ENCODE measurements at places on chromosomes 3 and 15. TPM values are rescaled to one million over a fixed set of nuclear protein-coding genes. Genes with fewer than 3 reads are reported as not detected.

GRCh38 chr3:52820736-52821135, 9.7 kb downstream of the ITIH4 start:
- DNase-seq, result no peak
- H3K36me3 ChIP-seq, result no peaks in the 10 kb centered on the region
- H3K4me3 ChIP-seq, result no peak overlapping the region
- H3K4me1 ChIP-seq, result no peaks in the 10 kb centered on the region
- H3K27me3 ChIP-seq, result no peaks in the 10 kb centered on the region
- no peak overlapping the region for H3K27ac ChIP-seq

DNA sequence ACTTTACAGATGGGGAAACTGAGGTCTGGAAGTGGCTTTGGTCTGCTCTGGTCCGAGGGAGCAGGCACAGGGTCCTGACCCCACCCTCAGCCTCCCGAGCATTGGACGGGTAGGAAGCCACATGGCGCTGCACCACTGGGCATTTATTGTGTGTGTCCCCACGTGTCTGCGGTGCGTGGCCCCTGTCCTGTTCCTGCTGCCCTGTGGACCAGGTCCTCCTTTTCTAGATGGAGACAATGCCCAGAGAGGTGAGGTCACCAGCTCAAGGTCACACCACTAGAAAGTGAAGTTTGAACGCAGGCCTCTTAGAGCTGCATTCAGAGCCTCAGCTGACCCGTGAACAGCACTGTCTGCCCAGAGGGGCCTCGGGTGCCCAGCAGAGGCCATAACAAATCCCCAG, 26.8 kb downstream of the DUSP7 start:
- DNase-seq, result no peak
- H3K4me1 ChIP-seq, result peaks cover 30% of the 10 kb centered on the region
- H3K27me3 ChIP-seq, result no peaks in the 10 kb centered on the region
- no peak overlapping the region for H3K4me3 ChIP-seq

Gene CPLX3
- 0.14 TPM for total RNA-seq

- no peaks in the 10 kb centered on the region for H3K27me3 ChIP-seq
- DNase-seq, result no peak
Observed at GRCh38 chr3:100297784-100298183, 36.8 kb upstream of the NIT2 start.

Gene ANAPC13
- total RNA-seq, result 63.0 TPM

Gene TRH
- 0.13 TPM for total RNA-seq

GRCh38 chr3:67685499-67685898, 31.1 kb upstream of the SUCLG2 start:
- H3K27ac ChIP-seq, result no peak overlapping the region
- no peaks in the 10 kb centered on the region for H3K4me1 ChIP-seq
- no peaks in the 10 kb centered on the region for H3K36me3 ChIP-seq
- no peak for DNase-seq
- no peaks in the 10 kb centered on the region for H3K27me3 ChIP-seq

Gene POMGNT2
- 18.6 TPM for total RNA-seq

GRCh38 chr3:194766845-194767244, 81.2 kb downstream of the FAM43A start:
- no peak overlapping the region for H3K4me3 ChIP-seq
- H3K27me3 ChIP-seq, result peaks cover 4% of the 10 kb centered on the region
- no peaks in the 10 kb centered on the region for H3K36me3 ChIP-seq
- no peak overlapping the region for H3K27ac ChIP-seq

GRCh38 chr3:160851629-160852210, 95.7 kb downstream of the PPM1L start:
- no peak for DNase-seq
- no peaks in the 10 kb centered on the region for H3K4me1 ChIP-seq
- H3K27ac ChIP-seq, result no peak overlapping the region
- H3K27me3 ChIP-seq, result no peaks in the 10 kb centered on the region
- no peaks in the 10 kb centered on the region for H3K36me3 ChIP-seq

DNA sequence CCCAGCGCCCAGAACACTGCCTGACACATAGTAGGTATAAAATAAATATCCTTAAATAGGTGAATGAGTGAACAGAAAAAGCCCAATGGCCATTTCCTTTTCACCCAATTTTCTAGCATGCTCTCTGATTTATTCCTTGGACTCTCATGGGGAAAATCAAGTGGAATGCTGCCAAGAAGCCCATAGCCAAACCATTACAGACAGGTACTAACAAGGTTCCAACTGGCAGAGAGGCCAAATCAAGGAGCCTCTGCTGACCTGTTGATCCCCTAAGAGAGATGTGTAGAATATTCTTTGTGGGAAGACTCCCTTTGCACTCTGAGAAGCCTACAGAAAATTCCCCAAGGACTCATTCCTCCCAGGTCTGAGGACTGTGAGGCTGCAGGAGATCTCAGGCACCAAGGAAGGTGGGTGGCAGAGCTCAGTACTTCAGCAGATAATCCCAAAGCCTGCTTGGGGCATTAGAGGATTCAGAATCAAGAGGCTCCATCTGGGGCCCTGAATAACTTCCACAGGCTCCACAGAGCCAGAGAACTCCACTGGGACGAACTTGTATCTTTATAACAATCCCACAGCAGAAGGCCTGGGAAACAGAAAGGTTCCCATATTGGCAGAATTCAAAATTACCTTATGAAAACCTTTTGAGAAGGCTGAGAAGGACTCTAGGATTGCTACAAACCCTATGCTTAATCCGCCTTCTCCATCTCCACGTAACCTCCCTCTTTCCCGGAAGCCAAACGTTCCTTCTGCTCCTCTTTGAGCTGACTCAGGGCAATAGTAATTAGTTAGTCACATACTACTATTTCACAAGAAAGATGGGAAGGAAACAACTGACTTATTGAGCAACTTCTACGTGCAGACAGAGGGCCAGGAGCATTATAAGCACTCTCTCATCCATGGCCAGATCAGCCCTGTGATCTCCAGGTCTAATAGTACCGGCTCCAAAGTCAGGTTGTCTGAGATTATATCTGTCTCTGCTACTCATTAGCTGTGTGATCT, 34.5 kb downstream of the PRICKLE2 start:
- H3K36me3 ChIP-seq, result peaks cover 25% of the 10 kb centered on the region
- H3K27me3 ChIP-seq, result no peaks in the 10 kb centered on the region
- no peak overlapping the region for H3K4me3 ChIP-seq

Gene PLA2G4D
- not detected for total RNA-seq

Gene EIF5A2
- 4.2 TPM for total RNA-seq

Gene MED12L
- 13.5 TPM for total RNA-seq

GRCh38 chr3:17500618-17501017, 241.8 kb downstream of the TBC1D5 start:
- peaks cover 3% of the 10 kb centered on the region for H3K36me3 ChIP-seq
- no peaks in the 10 kb centered on the region for H3K27me3 ChIP-seq
- DNase-seq, result no peak
- H3K4me3 ChIP-seq, result no peak overlapping the region
- no peak overlapping the region for H3K27ac ChIP-seq
- H3K4me1 ChIP-seq, result peaks cover 22% of the 10 kb centered on the region

DNA sequence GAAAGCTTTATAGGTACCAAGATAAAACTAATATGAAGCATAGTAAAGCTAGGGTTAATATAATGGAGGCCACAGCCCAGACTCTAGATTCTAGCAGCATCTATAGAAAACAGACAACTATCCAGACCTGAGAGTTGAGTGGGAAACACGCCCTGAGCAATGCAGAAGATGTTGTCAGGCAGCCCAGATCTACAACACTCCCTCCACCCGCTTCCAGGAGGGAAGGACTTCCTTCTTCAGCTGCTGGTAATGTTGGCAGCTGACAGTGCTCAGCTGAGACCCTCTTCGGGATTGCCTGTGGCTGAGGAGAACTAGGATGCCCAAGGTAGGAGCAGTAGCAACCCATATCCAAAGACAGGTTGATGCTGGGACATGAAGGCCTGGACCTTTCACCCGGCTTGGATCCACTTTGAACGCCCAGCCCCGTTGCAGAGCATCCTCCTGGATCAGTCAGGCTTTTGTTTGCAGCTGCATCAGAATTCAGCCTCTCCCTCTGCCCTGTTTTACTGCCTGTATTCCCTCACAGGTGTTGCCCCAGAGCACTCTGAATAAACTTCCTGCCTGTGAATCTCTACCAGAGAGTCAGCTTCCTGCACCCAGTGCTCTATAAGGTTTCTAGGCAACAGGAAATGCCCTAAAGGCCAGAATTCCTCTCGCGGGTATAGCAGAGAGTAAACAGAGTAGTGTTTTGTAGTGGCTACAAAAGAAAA, 174.7 kb upstream of the IL12A start:
- no peaks in the 10 kb centered on the region for H3K27me3 ChIP-seq
- no peak for DNase-seq
- no peak overlapping the region for H3K4me3 ChIP-seq
- peak overlapping the region; percentile 10 for H3K27ac ChIP-seq
- H3K4me1 ChIP-seq, result peaks cover 19% of the 10 kb centered on the region

- H3K27me3 ChIP-seq, result no peaks in the 10 kb centered on the region
- peaks cover 27% of the 10 kb centered on the region for H3K36me3 ChIP-seq
- no peak for DNase-seq
- H3K4me1 ChIP-seq, result peaks cover 10% of the 10 kb centered on the region
Observed at GRCh38 chr3:11696054-11696453, 52.3 kb upstream of the VGLL4 start.

- H3K36me3 ChIP-seq, result no peaks in the 10 kb centered on the region
- H3K27ac ChIP-seq, result no peak overlapping the region
- no peak overlapping the region for H3K4me3 ChIP-seq
- H3K4me1 ChIP-seq, result peaks cover 3% of the 10 kb centered on the region
Observed at GRCh38 chr3:134093956-134094355, 64.2 kb upstream of the SLCO2A1 start.

- H3K36me3 ChIP-seq, result peaks cover 11% of the 10 kb centered on the region
- no peak overlapping the region for H3K27ac ChIP-seq
- H3K4me3 ChIP-seq, result no peak overlapping the region
- H3K27me3 ChIP-seq, result no peaks in the 10 kb centered on the region
- no peak for DNase-seq
Observed at GRCh38 chr3:171789759-171790505, 20.4 kb downstream of the PLD1 start.

Gene HIGD2B
- total RNA-seq, result not detected

DNA sequence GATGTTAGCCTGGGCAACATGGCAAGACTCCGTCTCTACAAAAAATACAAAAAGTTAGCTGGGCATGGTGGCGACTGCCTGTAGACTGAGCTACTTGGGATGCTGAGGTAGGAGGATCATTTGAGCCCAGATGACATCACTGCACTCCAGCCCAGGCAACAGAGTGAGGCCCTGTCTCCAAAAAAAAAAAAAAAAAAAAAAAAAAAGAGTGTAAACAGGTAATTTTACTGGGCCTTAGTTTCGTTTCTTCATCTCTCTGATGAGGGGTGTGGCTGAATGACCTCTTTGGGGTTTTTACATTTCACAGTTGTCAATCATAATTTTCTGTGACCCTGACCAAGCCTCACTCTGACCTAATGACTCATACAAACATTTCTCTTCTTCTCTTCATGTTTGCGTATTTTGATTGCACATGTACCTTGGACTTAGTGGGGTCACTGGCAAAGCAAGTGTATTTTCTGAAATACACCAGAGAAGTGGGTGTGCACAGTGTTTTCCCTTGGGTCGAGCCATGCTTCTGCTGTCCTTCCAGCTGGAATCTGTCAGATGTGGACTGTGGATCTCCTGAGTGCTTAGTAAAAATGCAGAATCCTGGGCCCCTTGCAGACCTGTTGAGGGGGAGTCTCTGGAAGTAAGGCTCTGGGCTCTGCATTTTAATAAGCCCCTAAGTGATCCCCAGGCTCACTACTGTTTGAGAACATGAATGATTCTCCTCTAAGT, 140.5 kb downstream of the FNDC3B start:
- peaks cover 5% of the 10 kb centered on the region for H3K36me3 ChIP-seq
- DNase-seq, result no peak
- H3K4me1 ChIP-seq, result peaks cover 40% of the 10 kb centered on the region
- no peak overlapping the region for H3K27ac ChIP-seq
- no peaks in the 10 kb centered on the region for H3K27me3 ChIP-seq

GRCh38 chr3:43162230-43163084, 56.6 kb upstream of the POMGNT2 start:
- H3K36me3 ChIP-seq, result peaks cover 4% of the 10 kb centered on the region
- H3K27me3 ChIP-seq, result peaks cover 24% of the 10 kb centered on the region
- DNase-seq, result no peak
- H3K4me3 ChIP-seq, result no peak overlapping the region

Gene TTC14
- 79.9 TPM for total RNA-seq

Gene COL6A5
- 0.04 TPM for total RNA-seq

Gene CNTN3
- total RNA-seq, result 1.5 TPM

Gene IQCH
- 1.6 TPM for total RNA-seq

Gene TMCO5A
- not detected for total RNA-seq
